ENCODE measurements at places on chromosomes 5 and 9.

DNA sequence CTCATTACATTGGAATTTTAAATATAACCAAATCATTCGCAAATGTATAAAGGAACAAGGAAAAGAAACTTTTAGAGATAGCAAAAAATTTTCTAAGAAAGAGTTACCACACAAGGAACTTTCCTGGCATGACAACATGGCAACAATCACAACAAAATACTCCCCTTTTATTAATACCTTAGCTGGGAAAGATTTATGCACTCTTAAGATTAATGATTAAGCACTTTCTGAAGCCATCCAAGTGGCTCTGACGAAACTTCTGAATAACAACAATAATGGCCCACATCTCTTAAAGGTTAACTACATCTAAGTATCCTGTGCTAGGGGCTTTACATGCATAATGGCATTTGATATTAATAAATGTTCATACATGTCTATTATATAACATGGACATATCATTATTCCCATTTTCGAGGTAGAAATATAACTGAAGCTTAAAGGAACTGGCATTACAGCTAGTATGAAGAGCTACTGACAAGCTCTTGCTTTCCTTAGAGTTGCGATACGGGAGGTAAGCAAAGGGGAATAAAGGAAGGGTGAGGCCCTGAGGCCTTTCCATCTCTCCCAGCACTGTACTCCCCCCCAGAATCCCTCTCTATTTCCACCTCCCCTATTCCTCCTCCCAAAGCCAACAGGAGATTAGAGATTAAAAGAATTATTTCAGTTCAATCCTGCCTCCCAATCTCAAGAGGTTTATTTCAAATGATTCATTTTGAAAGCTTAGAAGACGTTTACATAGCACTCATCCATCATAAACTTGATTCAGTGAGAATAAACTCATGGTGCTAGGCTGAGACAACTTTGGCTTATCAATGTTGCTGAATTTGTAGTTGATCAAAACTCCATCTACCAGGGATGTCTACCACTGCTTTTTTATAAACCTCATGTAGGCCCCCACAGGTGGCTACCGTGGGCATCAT, 9.6 kb downstream of the MTMR12 start:
- no peak for DNase-seq

GRCh38 chr9:6270896-6271295, 55.3 kb downstream of the IL33 start:
- no peak for DNase-seq

DNA sequence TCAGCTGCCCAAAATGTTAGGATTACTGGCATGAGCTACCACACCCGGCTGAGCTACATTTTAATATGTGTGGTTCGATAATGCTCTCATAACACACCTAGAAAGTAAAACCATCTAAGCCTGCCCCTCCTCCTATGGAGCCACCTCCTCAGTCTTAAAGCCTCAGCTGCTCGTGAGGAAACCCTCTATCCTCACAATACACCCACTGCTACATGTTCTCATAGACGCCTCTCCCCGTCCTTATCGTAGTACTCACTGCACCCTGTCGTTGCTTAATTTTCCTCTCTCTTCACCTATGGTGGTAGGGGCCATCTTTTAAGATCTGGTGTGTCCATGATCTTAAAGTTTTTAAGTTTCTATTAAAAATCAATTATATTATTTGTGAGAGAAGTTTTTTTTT, 72.9 kb downstream of the RCL1 start:
- DNase-seq: peak; percentile 13

GRCh38 chr5:173850659-173851058, 37.5 kb upstream of the CPEB4 start:
- DNase-seq: no peak

DNA sequence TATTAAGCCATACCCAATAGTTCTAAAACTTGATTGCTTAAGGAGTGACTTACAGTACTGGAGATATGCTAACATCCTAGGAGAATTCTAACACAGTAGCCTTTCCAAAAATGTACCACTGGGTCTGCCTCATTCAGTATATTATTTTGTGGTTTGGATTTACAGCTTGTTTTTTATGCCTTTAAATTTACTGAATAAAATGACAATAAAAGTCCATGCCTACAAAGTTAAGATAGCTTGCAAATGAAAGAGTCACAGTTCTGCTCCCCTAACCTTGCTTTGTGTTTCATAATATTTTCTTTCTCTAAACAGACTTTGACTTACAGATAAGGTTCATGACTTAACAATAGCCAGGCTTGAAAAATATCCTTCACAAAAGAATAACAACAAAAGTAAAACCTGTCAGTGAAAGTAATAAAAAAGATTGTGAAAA, 951.1 kb upstream of the NUDT12 start:
- no peak for DNase-seq

DNA sequence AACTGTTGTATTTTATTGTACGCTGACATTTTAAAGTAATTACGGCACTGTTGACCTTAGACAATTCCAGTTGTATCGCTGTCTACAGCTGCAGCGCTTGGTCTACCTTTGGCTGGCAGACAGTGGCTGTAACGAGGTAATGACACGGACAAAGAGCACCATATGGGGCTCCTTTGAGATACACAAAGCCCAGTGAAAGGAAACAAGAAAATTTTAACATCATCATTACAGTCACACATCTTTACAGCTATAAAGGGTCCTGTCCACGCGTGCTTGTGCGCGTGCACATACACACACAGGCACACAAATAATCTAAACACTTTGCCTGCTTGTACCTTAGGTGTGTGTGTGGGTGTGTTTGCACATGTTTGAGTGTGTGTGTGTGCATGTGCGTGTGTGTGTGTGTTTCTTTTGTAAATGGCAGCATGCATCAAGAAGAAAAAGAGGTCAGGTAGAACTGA, 946.0 kb downstream of the NR2F1-AS1 start:
- no peak for DNase-seq

GRCh38 chr5:41203033-41203432, 10.3 kb downstream of the C6 start:
- DNase-seq: no peak

DNA sequence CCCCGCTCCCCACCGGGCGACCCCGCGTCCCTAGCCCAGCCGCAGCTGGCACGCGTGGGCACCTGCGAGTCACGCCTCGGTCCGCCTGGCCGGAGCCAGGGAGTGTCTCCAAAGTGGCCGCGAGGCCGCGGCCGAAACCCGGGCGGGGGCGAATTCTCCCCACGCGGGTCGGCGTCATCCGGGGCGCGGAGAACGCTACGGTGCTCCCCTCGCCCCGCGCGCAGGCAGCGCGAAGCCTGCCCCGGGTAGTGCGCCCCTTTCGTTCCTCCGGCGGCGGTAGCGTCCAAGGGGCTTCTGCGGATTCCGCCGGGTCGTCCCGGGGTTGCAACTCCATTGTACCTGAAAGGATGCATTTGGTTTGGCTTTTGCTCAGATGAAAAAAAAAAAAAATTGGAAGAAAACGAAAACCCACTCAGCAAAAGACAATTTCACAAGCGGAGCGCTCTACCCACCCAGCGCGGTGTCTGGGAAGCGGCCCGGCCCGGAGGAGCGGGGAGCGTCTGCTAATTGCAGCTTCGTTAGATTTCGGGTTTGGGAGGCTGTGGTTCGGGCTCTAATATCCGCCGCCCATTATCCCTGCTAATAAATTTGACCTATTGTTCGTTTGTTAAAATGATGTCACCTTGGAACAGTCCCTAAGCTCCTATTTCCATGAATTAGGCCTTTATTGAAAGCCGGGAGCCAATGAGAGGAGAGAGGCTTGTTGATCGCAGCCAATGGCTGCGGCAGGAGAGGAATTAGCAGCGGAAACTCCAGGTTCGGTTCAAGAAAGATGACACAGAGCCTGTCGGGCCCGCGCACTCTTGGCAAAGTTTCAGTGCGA, at the start of gene TLX3:
Gene TLX3 (plus strand): TSS at position 796 of the 823 bp plus-strand sequence. CDS start 118 bp downstream, outside the sequence.
- no peak for DNase-seq

DNA sequence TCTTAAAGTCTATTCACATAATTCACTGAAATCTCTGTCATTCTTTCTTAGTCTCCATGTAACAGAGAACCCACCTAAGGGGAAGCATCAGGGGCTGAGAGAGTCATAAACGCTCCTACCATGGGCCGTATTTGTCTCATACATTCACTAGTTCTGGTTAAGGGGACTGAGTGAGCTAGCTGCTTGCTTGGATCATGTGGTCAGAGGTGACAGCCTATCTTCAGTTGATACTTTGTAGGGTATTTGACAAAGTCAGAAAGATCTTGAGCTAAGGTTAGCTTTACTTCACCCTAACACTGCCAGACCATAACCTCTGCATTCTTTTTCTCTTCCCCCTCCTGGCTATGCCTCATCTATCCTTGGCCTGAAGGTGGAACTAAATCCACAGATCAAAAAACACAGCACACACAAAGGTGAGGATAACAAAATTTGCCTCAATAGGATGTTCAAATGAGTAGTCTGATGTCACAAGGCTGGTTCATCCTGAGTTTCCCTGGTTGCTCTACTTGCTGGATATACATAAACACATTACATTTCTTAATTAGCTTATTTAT, 66.5 kb downstream of the MARCHF3 start:
- no peak for DNase-seq

DNA sequence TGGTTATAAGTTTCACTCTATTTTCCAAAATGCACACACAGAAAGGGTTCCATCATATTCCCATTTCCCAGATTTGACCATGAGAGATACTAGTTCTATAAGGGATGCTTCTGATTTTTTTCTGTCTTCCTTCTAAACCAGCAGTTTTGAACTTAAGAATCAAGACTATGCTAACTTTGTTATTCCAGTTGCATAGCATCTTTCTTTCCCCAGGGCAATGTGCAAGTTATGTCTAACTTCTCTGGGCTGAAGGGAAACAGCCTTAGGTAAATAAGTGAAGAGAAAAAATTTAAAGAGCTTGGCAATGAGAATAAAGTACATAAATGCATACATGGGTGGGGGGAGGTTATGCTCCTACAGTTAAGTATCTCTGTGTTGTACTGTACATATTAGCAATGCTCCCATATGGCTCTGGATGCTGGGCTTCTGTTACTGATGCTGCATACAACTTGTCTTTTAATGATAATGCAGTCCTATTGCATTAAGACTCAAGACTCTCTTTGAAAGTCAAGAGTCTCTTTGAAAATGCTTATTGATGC, 125.8 kb upstream of the SLC12A2 start:
- DNase-seq: no peak

- DNase-seq: no peak
These were observed 52.4 kb downstream of the GALNT10 start for GRCh38 chr5:154242964-154243376.

- DNase-seq: no peak
These were observed 77.2 kb downstream of the TSPAN17 start for GRCh38 chr5:176724472-176724871.

- no peak for DNase-seq
These were observed 364.9 kb downstream of the ICE1 start for GRCh38 chr5:5787373-5787772.

- no peak for DNase-seq
These were observed 77.0 kb upstream of the ADAMTS19 start for GRCh38 chr5:129382921-129383672.

- no peak for DNase-seq
These were observed 509.0 kb downstream of the KIF4B start for GRCh38 chr5:155522540-155522939.

- no peak for DNase-seq
These were observed 3.8 kb downstream of the ZFAND5 start for GRCh38 chr9:72361217-72361616.

- DNase-seq: no peak
These were observed 46.8 kb downstream of the F2RL2 start for GRCh38 chr5:76576450-76576849.

GRCh38 chr9:122128007-122128968, 31.3 kb downstream of the NDUFA8 start:
- DNase-seq: no peak

GRCh38 chr5:93150311-93151012, 430.6 kb downstream of the NR2F1-AS1 start:
- no peak for DNase-seq

GRCh38 chr9:127116088-127116726, 6.2 kb downstream of the ANGPTL2 start:
- DNase-seq: peak; percentile 5

DNA sequence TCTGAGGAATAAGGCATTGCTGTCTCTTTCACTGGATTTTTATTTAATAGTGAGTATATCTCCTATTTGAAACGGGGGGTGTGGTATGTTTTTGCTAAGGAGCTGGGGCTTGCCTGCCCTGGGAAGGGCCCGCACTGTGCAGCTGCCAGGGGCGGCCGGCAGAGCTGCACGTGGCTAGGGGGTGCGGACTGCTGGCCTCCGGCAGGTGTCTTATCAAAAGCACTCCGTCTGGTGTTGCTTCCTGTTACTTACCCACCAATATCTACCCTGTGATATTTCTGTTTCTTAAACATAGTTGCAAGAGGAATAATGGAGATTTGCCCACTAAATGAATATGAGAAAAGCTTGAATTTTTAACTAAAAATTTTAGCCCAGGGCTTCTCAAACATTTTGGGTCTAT, 232.0 kb downstream of the IRX1 start:
- DNase-seq: no peak

DNA sequence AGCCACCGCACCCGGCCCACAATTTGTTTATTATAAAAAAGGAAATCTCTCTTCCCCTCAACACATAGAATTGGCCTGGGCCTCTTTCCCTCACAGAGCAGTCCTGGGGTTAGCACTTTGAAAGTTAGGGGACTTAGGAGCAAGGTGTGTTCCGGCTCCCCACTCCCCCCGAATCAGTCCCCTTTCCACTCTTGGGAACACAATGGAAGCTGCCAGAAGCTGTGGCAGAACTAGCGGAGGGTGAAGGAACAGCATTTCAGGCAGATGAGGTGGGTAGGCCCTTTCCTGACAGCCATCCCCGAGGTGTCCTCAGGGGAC, 16.4 kb upstream of the C5orf47 start:
- DNase-seq: no peak

- no peak for DNase-seq
These were observed 2.2 kb downstream of the HNRNPA0 start for GRCh38 chr5:137751869-137752491.

Data from stimulated activated CD8-positive, alpha-beta memory T cell treated with anti-CD3 and anti-CD28 coated beads, Interleukin-7, amount 100 ng/mL, for 48 hours (primary cell).